ENCODE measurements at places on chromosomes 5 and 9. TPM values are rescaled to one million over a fixed set of nuclear protein-coding genes. Genes with fewer than 3 reads are reported as not detected.

DNA sequence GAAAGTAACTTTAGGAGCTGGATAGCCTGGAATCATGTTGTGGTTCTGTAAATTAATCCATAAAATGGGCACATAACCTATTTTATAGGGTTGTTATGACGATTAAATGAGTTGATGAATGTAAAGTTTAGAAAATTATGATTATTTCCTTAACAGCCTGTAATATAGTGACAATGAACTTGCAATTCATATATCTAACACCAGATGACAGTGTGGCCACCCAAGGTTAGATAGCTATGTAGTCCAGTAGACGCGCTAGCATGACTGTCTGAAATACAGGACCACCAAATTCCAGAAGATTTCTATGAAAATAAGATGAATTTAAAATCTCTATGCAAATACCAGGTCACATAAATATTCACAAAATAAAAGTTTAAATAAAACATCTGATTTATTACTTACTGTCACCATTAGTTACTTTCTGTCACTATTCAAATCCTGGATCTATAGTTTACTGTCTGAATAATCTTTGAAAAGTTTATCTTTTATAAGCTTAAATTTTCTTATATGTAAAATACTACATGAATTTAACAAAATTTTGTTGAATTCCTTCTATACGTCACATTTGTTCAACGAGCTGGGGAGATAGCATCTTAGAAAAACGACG lies 26.1 kb upstream of the MACIR start:
- DNase-seq, result no peak

Gene PHF24
- total RNA-seq, result not detected

- DNase-seq, result no peak
Measured at GRCh38 chr5:163135849-163136248, 301.5 kb upstream of the CCNG1 start.

- DNase-seq, result no peak
Measured at GRCh38 chr9:110935829-110936228, 102.4 kb downstream of the LPAR1 start.

Gene TAF11L10
- total RNA-seq, result not detected

- no peak for DNase-seq
Measured at GRCh38 chr5:111122398-111122797, 30.2 kb downstream of the WDR36 start.

DNA sequence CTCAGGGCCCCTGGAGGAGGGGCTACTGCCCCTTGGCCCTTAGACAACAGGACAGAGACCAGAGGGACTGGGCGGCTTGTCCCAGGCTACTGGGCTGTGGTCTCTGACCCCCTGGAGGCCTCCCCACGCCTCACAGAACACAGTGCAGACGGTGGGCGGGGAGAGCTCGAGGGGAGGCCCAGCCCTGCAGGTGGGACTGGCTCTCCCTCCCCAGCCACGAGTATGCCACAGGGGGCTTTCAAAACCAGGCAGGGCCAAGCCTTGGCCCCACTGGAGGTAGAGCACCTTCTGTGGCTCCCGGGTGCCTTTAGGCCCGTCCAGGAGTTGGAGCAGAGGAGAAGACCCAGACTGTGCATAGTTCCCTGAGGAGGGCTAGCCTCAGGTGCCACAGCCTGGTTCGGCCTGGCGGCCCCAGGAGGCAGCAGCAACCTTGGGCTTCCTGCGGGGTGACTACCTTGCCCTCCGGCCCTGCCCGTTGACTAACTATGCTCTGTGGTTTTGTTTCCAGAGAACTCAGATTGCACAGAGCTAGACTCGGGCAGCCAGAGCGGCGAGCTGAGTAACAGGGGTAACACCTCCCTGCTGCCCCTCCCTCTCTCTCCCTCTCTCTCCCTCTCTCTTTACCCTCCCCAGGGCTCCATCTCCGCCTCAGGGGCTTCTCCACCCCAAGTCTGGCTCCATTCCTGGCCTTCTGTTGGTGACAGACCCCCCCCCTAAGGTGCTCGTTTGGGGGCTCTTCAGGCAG lies 15.5 kb downstream of the CARD19 start:
- DNase-seq, result no peak

- DNase-seq, result no peak
Measured at GRCh38 chr9:36441966-36442365, 41.9 kb upstream of the RNF38 start.

Gene GNPDA1
- total RNA-seq, result 16.8 TPM

DNA sequence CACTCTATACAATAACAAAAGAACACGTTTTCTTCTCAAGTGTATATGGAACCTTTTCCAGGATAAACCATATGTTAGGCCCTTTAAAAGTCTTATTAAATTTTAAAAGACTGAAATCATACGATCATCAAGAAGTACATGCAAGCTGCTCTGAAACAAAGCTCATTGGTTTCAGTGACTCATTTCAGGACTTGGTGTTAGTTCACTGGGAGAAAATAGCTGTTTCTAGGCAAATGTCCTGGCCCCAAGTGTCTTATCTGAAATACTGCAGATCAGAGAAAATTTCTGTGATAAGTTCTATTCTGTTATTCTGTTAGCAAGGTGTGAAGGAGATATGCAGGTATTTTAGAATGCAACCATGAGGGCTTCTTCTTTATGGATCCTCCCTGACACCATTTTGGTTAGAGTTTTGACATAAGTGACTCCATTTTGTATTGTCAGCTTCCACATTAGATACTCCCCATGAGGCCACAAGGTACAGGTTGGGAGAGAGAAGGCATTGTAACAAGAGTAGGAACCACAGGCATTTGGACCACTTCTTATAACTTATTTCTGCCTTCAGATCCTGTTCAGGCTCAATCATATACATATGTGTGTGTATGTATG lies 7.5 kb upstream of the CCDC180 start:
- DNase-seq, result no peak

DNA sequence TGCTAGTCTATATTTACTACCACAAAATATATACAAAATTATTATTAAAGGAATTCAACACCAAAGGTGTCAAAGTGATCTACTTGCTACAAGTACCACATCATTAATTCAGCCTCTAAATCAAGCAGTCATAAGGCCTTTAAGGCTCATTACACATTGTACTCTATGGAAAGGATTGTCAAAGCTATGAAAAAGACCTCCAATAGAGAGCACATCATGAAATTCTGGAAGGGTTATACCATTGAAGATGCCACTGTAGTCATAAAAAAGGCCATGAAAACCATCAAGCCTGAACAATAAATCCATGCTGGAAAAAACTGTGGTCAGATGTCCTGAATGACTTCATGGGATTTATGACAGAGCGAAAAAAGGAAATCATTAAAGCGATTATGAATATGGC lies 708.0 kb upstream of the FAM174A start:
- no peak for DNase-seq

Gene CENPK
- not detected for total RNA-seq

DNA sequence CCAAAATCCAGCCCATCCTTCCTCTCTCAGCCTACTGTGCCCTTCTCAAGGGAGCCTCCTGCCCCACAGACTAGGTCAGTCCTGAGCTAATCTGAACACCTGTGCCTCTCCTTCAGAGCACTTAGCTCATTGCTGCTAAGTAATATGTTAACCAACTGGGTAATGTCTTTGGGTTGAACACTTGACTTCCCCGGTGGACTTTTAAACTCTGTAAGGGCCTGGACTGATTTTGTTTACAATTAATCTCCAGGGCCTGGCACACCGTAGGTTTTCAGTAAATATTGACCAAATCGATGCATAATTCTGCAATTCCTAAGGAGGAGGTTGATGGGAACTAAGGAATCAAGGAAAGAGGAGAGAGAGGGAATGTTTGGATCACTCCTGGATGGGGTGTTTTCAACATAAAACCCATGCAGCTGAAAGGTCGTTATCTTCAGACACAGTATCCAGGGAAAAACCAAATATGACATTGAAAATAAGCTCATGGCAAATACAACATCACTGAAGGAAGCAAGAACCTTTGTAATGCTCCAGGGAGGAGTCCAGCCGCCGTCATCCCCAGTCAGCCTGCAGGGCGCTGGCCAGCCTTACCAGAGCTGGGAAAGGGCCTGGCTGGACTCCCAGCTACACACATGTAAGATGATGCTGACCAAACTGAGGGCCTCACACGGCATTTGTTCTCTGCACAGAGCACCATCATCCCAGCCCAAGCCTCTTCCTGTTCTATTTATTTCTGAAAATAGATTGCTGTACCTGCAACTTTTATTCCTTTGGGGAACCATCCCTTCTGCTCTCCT lies 166.3 kb downstream of the C5orf15 start:
- peak; percentile 63 for DNase-seq

- DNase-seq, result no peak
Measured at GRCh38 chr9:17509701-17510100, 69.2 kb upstream of the SH3GL2 start.

DNA sequence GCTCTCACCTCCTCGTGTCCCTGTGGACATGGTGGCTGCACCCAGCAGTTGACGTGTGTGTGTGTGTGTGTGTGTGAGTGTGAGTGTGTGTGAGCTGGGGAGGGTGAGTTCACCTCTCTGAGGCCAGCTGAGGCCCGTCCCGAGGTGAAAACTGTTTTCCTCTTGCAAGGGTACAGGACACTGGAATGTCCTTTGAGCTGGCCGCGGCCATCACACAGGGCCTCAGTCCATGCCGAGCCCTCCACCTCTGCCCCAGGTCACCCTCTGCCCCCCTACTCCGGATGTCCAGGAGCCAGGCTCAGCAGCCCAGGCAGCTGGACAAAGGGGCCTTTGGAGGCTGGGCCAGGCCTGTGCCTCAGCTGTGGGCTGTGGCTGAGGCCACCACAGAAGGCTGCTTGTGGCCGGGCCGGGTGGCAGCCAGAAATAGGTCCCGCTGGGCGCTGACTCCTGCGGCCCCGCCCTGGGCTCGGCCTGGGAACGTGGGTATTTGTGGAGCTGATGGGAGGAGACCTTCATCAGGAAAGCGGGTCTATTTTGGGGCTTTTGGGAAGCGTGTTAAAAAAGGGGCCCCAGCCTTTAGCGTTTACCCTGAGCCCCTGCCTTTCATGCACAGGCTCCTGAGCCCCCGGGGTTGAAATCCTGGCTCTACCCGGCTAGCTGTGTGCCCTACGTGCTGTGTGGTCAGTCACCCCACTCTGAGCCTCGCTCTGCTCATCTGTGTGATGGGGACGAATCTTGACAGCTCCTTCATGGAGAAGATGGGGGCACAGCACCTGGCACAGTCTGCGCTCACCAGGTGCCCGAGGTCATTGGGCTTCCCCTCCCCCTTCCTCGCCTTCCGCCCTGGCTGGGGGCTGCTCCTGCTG lies 75.1 kb upstream of the IER5L start:
- DNase-seq, result no peak

Gene SOHLH1
- total RNA-seq, result not detected

DNA sequence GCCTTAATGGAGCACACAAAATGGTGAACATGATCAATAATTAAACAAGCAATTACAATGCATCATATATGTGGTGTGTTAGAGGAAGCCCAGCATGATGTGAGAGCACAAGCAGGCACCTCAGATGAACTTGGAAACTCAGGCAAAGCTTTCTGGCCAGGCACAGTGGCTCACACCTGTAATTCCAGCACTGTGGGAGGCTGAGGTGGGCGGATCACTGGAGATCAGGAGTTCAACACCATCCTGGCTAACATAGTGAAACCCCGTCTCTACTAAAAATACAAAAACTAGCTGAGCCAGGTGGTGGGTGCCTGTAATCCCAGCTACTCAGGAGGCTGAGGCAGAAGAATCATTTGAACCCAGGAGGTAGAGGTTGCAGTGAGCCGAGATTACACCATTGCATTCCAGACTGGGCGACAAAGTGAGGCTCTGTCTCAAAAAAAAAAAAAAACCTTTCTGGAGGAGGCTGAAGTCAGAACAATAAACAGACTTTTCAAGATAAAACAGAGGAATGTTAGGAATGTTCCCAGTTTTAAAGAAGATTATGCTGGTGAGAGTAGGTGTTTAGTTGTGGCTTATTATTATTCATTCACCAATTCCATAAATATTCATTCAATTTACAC lies 159.4 kb downstream of the CEMIP2 start:
- DNase-seq, result no peak

DNA sequence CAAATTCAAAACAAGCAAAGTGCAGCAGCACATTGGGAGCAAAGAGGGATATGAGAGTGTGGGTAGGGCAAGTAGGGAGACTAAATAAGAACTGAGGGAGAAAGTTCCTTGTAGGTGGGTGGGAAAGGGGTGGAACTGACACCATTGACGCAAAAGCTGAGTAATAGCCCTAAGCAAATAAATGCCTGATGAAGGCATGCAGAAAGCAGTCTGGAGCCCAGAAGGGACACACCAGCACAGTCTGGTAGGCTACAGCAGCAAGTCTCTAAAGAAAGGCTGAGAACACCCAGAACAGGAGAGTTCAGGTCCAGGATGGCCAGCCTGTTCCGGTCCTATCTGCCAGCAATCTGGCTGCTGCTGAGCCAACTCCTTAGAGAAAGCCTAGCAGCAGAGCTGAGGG lies at the start of gene INSL4:
Gene INSL4, plus strand, starts transcription at position 208 of the 400 bp plus-strand sequence. Its CDS starts 105 bp downstream, at position 313.
- DNase-seq, result no peak

Gene NIPSNAP3A
- total RNA-seq, result 8.3 TPM

- no peak for DNase-seq
Measured at GRCh38 chr5:148820461-148821395, 5.7 kb upstream of the ADRB2 start.

Data from right atrium auricular region (tissue), 2 donors.